ENCODE measurements at places on chromosomes 2 and 18.

- DNase-seq, result no peak
Measured at GRCh38 chr2:217147818-217148217, 288.0 kb upstream of the TNP1 start.

DNA sequence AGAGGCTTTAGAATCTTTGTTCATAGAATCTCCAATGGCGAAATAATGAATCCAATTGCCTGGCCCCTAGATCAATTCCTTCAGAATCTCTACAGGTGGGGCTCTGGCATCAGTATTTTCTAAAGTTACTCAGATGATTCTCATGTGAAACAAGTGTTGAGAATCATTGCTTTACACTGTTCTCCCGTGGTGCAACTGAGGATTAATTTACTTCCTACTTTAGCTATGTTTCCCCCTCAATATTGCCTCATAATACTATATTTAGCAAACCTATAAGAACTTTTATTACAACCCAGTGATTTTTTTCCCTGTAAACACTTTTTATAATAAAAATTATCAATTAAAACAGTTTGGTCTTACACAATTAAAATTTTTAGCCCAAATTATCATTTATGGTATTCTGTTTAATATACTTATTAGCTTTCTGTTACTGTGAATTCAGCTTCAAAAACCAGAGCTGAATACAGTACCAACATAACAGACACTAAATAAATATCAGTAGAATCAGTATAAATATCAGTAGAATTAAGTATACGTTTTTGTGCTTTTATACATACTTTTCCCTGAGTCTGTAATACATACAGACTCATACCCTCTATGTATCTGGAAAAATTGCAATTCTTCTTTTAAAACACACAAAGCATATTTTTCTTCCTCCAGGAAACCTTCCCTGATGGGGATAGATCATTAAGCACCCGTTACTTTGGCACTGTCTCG, 20.8 kb downstream of the SLC38A11 start:
- no peak for DNase-seq

GRCh38 chr2:196963961-196964360, 37.5 kb upstream of the PGAP1 start:
- no peak for DNase-seq

DNA sequence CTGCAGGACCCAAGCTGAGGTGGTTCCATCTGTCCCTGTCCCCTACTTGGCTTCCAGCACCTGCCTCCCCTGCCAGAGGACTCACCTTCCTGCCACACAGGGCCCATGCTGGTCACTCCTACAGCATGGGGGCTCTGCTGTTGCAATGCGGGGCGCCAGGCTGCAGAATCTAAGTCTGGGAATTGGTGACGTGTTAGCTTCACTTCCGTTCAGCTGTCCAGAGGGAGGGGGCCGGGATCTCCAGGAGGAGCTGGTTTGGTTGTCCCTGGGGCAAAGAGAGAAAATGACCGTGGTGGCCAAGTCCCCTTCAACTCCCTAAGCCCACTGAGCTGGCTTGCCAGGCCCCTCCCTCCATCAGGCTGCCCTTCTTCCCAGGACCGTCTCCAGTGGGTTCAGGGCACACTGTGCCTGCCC, 69.5 kb downstream of the IL1R2 start:
- no peak for DNase-seq

- no peak for DNase-seq
Measured at GRCh38 chr2:112784199-112785189, at the start of gene IL1A. Gene IL1A, minus strand, starts transcription at chr2:112784493. Its CDS starts 723 bp downstream, at chr2:112783770.

DNA sequence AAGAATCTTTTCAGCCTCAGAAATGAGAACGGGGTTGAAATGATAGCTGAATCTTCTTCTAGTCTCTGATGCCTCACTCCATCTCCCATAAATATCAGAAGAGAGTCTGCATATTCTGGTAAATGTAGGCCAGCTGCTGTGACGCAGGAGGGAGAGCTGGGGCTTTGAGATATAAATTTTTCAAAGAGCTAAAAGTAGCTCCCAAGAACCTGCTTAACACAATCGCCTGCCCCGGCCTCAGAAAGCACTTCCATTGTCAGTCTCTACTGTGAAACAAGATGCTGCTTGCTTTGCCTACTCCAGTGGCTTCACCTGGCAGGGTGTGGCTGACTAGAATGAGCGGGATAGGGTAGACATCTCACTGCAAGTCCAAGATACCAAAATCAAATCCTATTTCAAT, 105.0 kb upstream of the CCDC150 start:
- DNase-seq, result no peak

- no peak for DNase-seq
Measured at GRCh38 chr2:144467502-144468137, 52.3 kb downstream of the ZEB2 start.

All from NK-92 treated with Interleukin-12 subunit alpha and Interleukin-12 subunit beta, amount 100 ng/mL, for 24 hours (cell line).